Dermis microvascular lymphatic vessel endothelial cell (primary cell): ENCODE measurements at places on chromosomes 4 and X.

GRCh38 chr4:183860731-183861130 is 44.4 kb upstream of the STOX2 start:
- DNase-seq: no peak

DNA sequence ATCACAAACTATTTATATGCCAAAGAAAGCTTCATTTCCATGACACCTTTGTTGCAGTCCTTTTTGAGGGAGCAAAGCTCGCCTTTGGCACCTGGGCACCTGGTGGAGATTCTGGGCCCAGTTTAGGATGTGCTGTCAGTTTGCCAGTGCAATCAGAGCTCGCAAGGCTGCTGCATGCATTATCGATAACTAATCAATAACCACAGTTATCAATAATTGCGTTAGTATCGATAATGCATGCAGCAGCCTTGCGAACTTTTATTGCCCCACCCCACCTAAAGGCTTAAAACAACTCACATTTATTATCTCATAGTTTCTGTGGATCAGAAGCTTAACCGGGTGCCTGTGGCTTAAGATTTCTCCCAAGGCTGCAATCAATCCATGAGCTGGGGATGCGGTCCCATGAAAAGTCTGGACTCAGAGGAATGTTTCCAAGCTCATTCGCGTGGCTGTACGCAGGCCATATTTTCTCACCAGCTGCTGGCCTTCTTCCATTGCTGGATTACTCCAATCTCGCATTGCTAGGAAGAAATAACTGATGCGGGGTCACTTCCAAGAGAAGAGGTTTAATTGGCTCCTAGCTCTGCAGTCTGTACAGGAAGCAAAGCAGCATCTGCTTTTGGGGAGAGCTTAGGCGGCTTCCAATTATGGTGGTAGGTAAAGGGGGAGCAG is 6.2 kb upstream of the AFAP1 start:
- no peak for DNase-seq

GRCh38 chr4:6705646-6706045 is 4.0 kb downstream of the MRFAP1L1 start:
- no peak for DNase-seq

DNA sequence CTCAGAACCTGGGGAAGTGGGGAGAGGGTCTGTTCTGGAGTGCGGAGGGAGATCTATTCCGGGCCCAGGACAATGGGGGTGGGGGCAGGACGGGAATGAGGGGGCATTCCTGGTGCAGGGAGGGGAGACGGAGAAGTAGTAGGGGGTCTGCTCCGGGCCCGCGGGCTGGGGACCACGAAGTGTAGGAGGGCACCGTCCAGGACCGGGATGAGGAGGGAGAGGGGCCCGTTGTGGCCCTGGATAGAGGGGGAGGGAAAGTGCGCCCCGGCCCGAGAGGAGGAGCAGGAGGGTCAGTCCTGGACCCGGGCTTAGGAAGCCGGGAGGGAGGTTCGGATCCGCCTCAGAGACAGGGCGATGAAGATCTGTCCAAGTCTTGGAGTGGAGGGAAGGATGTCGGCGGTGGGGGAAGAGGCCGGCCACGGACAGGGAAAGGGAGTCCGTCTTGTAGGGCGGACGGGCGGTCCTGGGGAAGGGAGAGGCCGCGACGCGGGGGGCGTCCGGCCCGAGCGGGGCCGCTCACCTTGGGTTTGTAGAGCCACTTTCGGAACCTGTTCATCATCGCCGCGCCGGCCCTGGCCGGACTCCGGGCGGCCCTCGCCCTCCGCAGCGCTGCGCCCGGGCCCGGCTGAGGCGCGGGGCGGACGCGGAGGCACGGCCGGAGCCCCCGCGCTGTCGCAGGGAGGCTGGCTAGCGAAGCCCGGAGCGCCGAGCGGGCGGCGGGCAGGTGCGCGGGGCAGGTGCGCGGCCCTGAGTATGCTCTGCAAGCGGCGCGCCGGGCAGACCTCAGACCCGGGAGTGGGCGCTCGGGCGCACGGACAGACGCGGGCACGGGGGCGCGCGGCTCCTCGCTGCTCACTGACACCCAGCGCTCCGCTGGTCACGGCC is at the start of gene ZFYVE28:
Gene ZFYVE28 (minus strand): TSS at position 881 of the 885 bp plus-strand sequence. CDS start 322 bp downstream, at position 559.
- peak; percentile 35 for DNase-seq

- no peak for DNase-seq
Measured at GRCh38 chrX:115373308-115373707, 83.8 kb downstream of the LUZP4 start.

DNA sequence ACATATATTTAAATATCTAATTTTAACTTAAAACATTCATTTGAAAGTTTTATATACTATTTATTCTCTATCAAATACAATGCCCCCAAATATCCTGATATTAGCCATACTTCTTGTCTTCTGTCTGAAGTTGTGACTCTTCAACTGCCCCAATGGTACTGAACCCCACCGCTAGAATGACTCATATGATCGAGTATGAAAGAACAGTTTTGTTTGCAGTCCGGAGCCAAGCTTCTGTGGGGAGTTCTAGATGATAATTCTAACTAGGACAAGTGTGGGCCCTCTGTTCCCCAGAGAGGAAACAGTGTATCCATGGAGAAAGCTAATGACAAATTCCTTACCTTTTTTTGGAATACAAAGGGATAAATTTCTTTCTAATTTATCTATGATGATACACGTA is 24.7 kb upstream of the CT47A1 start:
- no peak for DNase-seq

GRCh38 chrX:82775426-82775825 is 732.7 kb upstream of the POU3F4 start:
- no peak for DNase-seq

DNA sequence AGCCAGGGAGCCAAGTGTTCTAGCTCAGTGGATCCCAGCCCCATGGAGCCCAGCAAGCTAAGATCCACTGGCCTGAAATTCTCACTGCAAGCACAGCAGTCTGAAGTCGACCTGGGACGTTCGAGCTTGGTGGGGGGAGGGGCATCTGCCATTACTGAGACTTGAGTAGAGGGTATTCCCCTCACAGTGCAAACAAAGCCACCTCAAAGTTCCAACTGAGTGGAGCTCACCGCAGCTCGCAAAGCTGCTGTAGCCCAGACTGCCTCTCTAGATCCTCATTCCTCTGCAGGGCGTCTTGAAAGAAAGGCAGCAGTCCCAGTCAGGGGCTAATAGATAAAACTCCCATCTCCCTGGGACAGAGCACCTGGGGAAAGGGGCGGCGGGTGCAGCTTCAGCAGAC is 226.3 kb downstream of the ZIC3 start:
- DNase-seq: no peak

DNA sequence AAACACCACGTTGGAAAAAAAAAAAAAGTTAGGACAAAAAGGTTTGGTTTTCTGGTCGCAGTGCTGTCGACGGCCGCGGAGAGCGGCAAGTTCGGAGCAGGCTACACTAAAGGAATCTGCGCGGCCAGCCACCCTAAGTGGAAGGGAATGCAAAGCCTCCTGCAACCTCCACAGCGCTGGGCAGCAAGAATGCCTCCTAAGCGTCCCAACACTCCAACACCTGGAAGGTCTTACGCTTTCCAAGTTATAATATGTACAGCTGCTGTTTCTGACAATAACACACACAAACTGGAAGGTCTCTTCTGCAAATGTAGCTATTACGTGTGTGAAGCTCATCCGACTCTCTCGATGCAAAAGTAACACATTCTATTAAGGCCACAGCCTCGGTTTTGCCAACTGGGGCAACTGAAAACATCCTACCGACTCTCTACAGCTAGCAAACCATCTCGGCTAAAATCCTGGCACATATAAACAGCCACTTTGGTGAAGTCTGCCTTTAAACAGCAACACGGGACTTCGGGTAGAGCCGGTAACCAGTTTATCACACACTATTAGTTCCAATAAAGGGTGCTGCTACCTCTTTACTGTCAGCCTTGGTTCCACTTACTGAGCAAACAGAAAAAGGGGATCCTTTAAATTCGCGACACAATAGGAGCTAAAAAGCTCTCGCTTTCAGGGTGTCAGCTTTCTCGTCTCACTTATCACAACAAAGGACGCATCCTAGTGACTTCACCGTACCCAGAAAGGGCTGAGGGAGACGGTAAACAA is 895 bp downstream of the SMIM14 start:
- peak; percentile 73 for DNase-seq

- DNase-seq: no peak
Measured at GRCh38 chr4:147617841-147618691, 869 bp downstream of the TMEM184C start.

GRCh38 chr4:7668271-7668670 is 233.5 kb upstream of the PSAPL1 start:
- no peak for DNase-seq

DNA sequence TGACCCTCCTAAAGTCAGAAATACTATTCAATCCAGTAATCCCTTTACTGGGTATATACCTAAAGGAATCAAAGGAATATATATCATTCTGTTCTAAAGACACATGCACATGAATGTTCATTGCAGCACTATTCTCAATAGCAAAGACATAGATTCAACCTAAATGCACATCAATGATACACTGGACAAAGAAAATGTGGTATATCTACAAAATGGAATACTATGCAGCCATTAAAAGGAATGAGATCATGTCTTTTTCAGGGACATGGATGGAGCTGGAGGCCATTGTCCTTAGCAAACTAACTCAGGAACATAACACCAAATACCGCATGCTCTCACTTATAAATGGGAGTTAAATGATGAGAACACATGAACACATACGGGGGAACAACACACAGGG is 306.0 kb upstream of the EPHA5 start:
- no peak for DNase-seq

GRCh38 chr4:120771907-120772306 is 150.6 kb downstream of the PRDM5 start:
- DNase-seq: no peak

- no peak for DNase-seq
Measured at GRCh38 chrX:111431001-111431400, 19.0 kb upstream of the DCX start.

DNA sequence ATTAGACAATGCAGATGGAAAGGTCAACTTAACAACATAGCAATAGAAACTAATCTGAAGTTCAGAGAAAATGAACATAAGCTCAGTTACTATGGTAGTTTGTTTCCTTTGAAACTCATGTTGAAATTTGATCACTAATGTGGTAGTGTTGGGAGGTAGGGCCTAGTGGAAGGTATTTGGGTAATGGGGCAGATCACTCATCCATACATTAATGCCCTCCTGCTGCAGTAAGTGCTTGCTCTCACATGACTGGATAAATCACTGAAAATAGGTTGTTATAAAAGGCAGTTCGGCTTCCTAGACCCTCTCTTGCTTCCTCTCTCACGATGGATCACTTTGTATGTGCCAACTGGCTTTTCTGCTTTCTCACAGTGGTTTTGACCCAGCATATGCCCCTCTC is 567.4 kb upstream of the GALNT7 start:
- DNase-seq: no peak

GRCh38 chr4:33425936-33426335 is 2705.8 kb downstream of the PCDH7 start:
- no peak for DNase-seq

GRCh38 chr4:23828020-23828715 is 61.7 kb downstream of the PPARGC1A start:
- DNase-seq: no peak

GRCh38 chrX:123489011-123489410 is 243.8 kb downstream of the THOC2 start:
- no peak for DNase-seq

- DNase-seq: no peak
Measured at GRCh38 chrX:87873347-87873941, 355.8 kb downstream of the KLHL4 start.

- no peak for DNase-seq
Measured at GRCh38 chr4:45043911-45044310, 317.6 kb upstream of the GNPDA2 start.

- DNase-seq: no peak
Measured at GRCh38 chrX:96987228-96987627, 103.5 kb downstream of the RPA4 start.

- DNase-seq: no peak
Measured at GRCh38 chr4:175954685-175955084, 111.0 kb upstream of the WDR17 start.

DNA sequence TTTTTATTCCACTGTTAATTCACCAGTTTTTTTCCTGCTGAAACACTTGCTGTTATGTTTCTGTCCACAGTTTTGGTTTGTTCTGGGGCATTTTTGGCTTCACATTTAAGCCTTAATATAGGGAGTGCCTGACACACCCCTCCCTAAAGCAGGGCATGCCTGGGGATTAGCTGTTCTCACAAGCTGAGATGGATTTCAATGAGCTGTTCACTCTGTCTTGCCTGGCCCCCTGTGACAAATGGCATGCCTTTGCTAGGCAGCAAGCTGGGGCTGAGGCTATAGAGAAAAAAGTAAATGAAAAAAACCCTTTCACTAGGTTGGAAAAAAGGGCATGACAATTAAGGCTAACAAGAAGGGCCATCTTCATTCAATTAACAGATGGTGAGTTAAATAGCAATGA is 22.4 kb downstream of the LPAR4 start:
- DNase-seq: no peak

- DNase-seq: no peak
Measured at GRCh38 chr4:132934911-132935310, 214.2 kb upstream of the PCDH10 start.

- DNase-seq: no peak
Measured at GRCh38 chr4:184955636-184956035, 62.7 kb upstream of the HELT start.

DNA sequence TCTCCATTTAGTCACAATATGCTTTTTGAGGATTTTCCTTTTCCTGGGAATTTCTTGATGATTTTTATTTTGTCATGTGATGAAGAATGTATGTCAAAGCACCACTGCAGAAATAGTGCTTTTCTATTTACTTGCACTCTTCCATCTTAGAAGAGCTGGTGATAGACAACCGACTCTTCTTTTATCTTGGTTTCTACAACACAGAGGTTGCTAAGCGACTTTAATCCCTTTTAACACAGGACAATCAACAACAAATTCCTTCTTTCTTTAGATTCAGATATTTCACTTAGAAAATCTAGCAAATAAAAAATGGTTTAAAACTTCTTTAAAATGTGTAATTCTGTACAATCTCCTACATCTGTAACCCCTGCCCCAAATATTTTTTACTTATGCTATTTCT is 34.6 kb downstream of the TET2 start:
- DNase-seq: no peak

DNA sequence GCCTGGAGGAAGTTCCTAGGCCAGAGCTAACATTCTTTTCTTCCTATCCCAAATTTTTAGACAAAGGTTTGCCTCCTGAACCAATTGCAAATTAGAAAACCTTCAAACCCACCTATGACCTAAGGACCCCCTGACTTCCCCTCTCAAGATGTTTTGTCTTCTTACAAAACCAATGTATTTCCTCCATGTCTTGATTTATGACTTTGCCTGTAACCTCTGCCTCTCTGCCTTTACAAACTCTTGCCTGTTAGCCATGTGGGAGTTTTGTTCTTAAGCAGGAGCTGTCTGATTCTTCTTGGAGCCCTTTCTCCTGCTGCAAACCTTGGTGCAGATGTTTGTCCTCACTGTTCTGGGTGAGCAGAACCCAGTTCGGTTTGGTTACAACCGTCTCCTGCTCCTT is 222.3 kb upstream of the BOD1L1 start:
- DNase-seq: no peak

DNA sequence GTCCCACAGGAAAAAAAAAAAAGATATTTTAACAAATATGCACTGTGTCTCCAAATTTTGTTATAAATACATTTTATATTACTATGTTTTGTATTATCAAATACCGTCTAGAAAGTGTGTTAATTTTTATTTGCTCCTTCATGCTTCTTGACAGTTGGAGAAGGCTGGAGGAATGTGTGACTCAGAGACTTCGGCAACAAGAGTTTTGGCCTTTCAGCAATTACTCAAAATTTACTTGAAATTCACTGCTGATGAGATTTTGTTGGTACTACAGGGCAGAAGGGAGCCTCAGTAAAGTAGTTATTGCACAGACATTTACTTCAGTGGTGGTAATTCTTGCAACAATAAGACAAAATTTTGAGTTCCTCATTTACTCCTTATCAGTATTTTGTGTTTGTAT is 2164.0 kb downstream of the PCDH7 start:
- no peak for DNase-seq
